ENCODE measurements at places on chromosomes 2 and 18. TPM values are rescaled to one million over a fixed set of nuclear protein-coding genes. Genes with fewer than 3 reads are reported as not detected.

Gene ANKRD30B
- polyA plus RNA-seq = 0.10 TPM

Gene SLC14A1
- 1.3 TPM for polyA plus RNA-seq

Gene NGEF
- 22.9 TPM for polyA plus RNA-seq

Gene RGPD4
- polyA plus RNA-seq = 0.01 TPM
